ENCODE measurements at places on chromosomes 7 and 10.

GRCh38 chr10:10865303-10865702 lies 152.4 kb upstream of the CELF2 start:
- DNase-seq, result no peak

GRCh38 chr7:25894002-25894901 lies 257.7 kb upstream of the NFE2L3 start:
- no peak for DNase-seq

DNA sequence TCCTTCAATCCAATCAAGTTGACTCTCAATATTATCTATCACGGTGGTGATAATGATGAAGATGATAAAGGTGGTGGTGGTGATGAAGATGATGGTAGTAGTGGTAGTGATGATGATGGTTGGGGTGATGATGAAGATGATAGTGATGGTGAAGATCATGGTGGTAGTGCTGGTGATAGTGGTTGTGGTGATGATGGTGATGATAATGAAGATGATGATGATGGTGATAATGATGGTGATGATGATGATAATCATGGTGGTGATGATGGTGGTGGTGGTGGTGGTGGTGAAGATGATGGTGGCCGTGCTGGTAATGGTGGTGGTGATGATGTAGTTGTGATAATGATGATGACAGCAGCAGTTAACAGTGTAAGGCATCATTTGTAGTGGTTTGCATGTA lies 29.8 kb upstream of the SDK1 start:
- DNase-seq, result no peak

DNA sequence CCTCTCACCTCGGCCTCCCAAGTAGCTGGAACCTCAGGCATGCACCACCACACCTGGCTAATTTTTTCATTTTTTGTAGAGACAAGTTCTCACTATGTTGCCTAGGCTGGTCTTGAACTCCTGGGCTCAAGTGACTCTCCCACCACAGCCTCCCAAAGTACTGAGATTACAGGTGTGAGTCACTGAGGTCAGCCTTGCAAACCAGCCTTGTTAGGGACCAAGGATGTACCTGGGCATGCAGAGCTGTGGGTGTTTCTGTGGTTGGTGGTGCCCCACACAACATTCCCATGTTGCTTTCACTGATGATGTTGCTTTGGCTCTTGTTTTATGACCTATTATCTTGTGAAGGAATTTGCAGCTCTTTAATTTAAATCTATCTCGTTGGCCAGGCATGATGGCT lies 54.8 kb downstream of the OTUD1 start:
- DNase-seq, result no peak

DNA sequence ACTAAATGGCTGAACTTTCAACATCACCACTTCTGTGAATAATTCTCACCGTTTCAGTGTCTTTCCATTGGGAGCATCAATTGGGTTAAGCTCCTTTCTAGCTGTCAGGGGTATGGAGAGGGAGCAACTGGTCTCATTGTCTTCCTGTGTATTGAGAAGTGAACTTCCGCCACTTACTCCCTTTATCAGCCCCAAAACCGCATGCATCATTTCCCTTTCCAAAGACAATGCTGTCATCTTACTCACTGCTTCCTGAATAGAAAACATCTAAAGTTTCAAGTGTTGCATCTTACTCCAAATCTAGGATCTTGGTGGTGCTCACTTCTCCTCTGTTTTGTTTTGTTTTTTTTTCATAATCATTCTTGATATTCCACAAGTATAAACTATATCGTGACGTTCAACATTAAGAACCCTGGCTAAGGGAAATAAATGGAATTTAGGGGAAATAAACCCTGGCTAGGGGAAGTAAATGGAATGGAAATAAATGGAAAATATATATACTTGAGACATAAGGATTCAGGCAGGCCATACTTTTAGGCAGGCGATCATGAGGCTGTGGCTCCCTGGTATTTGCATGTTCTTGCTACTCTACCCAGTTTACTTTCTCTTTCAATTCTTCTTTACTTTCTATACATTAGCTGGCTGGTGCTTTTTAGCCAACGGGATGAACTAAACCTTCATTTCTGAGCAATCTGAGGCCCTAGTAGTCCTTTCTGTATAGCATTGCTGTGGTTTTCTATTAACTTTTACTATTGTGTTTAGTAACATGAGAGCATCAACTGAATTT lies 371.9 kb downstream of the BMPER start:
- no peak for DNase-seq

DNA sequence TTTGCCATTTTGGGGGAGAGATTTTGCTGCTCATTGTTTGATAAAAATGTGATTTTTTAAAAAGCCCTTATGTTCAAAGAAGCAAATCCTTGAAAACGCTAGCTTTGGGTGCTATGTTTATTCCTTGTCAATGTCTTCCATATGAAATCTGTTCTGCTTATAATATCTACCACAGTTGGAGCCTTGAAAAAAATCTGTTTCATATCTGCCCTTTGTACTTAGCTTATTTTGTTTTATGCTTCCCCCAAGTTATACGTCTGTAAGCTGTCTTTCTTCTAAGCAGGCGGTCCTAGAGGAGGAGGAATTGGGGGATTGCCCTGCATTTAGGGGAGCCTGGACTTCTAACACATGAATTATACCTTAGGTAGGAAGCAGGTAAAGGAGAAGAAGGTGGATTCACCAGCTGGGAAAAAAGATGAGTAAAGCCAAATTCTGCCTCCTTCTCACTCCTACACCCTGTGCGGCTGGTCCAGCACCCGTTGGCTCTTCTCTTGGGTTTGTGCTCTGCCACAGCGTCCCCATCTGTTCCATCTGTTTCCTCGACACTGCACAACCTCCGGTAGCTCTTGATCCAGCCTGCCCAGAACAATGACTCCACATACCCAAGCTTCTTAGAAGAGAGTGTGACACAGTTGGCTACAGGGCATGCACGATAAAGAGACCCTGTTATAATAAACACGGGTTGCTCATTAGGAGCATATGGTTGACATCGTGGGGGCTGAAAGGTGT lies 31.9 kb upstream of the NEUROD6 start:
- no peak for DNase-seq

DNA sequence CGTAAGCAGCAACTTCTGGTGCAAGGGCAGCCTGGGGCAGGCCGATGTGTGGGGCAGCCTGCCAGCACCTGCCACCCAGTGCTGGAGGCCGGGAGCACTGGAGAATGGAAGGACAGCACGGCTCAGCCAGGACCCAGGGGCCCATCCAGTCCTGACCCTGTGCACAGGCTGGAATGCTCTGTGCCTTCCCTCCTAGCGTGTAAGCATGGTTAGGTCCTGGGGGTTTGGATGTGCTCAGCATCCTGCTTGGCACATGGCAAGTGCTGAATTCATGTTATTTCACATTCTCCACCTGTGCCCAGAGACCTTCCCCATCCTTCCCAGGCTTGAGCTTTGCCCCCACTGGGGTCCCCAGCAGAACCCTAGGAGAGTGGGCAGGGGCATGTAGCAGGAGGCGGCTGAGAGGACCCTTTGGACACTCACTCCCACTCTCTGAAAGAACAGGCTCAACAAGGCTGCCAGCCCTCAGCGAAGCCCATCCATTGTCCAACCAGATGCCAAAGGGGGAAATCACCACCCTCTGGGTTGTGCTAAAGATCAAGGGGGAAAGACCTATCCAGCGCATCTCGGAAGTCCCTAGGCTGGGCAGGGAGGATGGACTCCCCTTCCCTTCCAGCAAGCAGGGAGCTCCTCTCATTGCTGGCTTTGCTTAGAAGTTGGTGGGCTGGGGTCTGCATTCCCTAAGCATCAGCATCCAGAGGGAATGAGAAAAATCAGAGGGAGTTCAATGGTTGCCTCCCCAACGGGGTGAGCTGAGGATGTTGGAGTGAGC lies 29.7 kb downstream of the ANXA8 start:
- no peak for DNase-seq

DNA sequence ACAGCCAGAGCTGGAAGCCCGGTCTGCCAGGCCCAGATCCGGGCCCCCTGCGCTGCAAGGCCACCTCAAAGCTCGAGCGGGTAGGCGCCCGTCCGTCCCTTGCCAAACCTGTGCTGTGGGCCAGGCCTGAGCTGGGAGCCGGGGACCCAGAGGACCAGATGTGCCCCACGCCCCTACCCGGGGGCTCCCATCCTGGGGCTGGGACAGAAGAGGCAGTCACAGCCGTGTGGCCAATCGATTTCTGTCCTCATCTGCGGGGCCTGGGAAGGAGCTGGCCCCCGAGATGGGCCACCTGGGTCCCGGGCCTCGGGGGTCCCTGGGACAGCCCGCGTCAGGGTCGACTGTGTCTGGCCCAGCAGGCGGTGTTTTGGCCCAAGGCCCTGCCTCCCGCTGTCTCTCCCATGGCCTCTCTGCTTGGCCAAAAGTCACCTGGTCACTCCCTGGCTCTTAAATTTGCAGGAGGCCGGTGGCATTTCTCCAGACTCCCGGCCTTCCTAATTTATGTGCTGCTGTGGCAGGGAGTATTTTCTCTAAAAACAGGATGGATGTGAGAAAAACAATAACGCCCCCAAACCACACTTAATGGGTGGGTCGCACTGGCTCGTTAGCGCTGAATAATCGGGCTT lies 63.8 kb downstream of the UNCX start:
- DNase-seq, result no peak

DNA sequence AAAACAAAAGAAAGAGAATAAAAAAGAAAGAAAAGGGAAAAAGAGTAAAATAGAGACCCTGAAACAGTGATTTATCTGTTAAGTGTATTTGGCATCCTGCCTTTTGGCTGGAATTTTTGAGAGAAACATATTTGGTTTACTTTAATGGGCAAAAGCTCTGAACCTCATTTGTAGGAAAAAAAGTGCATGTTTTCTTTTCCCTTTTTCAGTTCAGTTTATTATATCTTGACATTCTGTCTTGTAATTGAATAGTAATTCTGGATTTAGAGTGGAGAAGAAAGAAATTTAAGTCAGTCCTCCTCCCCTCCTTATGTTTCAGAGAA lies 69.5 kb downstream of the ARID5B start:
- DNase-seq, result no peak

DNA sequence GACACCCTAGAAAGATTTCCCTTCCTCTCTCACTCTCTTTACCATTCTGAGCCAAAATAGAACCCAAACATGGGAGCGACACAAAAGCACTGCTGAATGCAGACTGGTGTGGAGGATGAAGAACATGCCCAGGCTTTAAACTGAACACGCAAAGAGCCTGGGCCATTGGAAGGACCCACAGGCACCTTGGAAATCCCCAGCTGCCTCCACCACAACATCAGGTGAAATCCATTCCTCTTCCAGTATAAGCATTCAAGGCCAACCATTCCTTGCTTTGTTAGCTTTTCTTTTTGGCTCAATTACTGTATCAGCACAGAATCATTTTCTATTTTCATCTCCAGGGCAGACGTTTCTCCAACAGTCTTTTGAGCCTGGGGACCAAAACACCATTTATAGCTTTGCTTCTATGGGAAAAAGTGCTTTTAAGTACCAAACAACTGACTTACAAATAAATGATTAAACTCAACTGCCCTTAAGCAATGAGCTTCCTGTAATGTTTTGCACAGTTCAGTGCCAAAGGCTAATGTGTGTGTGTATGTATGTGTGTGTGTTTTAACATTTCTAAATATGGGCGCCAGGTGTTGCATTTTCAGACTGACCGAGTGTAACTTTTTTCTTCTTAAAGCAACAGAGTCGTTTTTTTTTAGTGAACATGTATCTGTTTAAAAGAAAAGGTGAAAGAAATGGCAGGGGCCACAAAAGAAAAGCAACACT lies 16.2 kb upstream of the BLNK start:
- no peak for DNase-seq

DNA sequence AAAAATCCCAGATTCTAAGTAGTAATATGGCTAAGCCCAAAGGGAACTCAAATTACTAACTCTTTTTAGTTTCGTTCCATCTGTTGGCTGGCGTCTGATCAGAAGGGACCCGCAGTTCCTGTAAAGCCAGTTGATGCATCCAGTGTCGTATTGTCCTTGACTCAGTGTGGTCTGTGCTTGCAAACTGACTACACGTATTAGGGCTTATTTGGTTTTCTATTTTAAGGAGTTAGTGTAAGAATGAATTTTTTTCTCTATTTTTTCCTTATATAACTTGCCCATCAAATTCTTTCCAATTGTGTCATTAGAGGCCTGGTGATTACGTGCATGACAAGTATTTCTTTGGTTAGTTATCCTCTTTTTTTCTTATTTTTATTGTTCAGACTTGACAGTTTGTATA lies 9.7 kb downstream of the ABCA13 start:
- no peak for DNase-seq

- no peak for DNase-seq
Measured at GRCh38 chr7:127504715-127505114, 80.7 kb downstream of the GCC1 start.

- DNase-seq, result no peak
Measured at GRCh38 chr7:69773535-69774225, 175.4 kb downstream of the AUTS2 start.

- no peak for DNase-seq
Measured at GRCh38 chr10:34715511-34716187, 99.4 kb downstream of the PARD3 start.

DNA sequence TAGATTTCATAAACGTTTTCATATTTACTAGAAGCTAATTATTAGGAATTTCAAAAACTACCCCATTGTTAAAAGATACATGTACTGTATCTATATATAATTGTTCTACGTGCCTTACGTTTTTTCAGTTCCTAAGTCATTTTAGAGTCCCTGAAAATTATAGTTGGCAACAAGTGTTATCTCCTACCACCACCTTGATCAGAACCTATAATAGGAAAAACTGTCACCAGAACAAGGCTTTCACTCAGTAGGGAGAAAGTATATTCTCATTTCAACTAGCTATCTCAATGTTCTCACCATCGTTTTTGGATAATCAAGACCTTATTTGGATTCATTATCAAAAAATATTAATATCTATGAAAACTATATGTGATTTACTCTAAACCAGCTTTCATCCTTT lies 107.7 kb downstream of the CPEB3 start:
- no peak for DNase-seq

GRCh38 chr7:15720849-15721471 lies 34.5 kb upstream of the MEOX2 start:
- DNase-seq, result no peak

DNA sequence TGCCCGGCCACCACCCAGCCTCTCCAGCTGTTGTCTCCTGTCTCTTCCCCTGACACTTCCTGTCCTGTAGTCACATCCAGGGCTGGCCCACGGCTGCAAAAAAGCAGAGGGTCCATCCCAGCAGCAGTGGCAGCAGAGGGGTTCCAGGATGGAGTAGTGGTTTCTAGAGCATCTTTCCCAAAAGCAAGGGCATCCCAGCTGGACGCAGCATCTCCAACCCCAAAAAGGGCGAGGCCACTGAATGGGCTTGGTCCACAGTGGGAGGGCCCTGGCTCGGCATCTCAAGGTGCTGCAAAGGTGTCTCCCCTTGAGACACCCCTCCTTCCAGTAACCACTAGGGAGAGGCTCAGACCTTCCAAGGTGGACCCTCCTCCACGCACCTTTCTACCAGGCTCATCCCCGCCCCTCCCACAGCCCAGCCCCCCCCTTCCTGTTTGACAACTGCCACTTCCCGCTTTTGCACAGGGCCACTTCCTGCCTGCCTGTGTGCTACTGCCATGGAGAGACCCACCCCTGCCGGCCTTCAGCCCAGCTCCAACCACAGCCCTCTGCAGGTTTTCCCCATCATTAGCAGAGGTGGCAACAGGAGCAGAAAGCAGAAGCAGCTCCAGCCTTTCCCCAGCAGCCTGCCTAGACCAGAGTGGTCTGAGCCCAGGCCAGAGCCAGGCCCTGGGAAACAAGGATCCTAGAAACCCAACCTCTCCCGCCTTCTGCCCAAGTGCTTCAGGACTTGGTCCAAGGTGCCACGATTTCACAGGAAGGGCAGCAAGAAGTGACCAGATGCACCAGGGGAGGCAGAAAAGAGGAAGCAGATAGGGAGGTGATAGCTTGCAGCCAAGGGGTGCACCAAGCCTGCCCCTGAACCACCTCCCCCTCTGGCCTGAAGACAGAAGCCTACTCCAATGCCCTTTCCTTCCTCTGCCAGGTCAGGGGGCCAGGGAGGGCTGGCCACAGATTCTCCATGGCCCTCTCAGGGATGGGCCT lies 8.6 kb downstream of the CAMK2G start:
- DNase-seq, result no peak

Measured in AG04449 (cell line).